Fibroblast of lung (primary cell): ENCODE measurements at places on chromosomes 13 and 19. TPM values are rescaled to one million over a fixed set of nuclear protein-coding genes. Genes with fewer than 3 reads are reported as not detected.

DNA sequence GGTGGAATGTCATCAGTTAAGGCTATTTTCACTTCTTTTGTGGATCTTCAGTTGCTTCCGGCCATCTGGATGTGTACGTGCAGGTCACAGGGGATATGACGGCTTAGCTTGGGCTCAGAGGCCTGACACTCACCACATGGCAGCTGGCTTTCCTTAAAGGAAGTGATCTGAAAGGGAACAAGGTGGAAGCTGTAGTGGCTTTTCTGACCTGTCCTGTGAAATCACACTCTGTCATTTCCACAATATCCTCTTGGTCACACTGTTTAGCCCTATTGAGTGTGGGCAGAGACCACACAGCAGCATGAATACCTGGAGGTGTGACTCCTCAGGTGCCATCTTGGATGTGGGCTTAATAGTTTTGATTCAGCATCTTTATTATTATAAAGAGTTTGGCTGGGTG is 4.5 kb upstream of the BAX start:
- peaks cover 2% of the 10 kb centered on the region for H3K4me1 ChIP-seq
- H3K36me3 ChIP-seq, result no peaks in the 10 kb centered on the region
- H3K4me3 ChIP-seq, result no peak overlapping the region
- no peak overlapping the region for H3K27ac ChIP-seq
- no peaks in the 10 kb centered on the region for H3K27me3 ChIP-seq

- H3K27me3 ChIP-seq, result no peaks in the 10 kb centered on the region
- H3K36me3 ChIP-seq, result peaks cover 12% of the 10 kb centered on the region
- H3K4me3 ChIP-seq, result no peak overlapping the region
- no peak overlapping the region for H3K27ac ChIP-seq
Observed at GRCh38 chr19:43726736-43727592, 11.1 kb downstream of the IRGC start.

DNA sequence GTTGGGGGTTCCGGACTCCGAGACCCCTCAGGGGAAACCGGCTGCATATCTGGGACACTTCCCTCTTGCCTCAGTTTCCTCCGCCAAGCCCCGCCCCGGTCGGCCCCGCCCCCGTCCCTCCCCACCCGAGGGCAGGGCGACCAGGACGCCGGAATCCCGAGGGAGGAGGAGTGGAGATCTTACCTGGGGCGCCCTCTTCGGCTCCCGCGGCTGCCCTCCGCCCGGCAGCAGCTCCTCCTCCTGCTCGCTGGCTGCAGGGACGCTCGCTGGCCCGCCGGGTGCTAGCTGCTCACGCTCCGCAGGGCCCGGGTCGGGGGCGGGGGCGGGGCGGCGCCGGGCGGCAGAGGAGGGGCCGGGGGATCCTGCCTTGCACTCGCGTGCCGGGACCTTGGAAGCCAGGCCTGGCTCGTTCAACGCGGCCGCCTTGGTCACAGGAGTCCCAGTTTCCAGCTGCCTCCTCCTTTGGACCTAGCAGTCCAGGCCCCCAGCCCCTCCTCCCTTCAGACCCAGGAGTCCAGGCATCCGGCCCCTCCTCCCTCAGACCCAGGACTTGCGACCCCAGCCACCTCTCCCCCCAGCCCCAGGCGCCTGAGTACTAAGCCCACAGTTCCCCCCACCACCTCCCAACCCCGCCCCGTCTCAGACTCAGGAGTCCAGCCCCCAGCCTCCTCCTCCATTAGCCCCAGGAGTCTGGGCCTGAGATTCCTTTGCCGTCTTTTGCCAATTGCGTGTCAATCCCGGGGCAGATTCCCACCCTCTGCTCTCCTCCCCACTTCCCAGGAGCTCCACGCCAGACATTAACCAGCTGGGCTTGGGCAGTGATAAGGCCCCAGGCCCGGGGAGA is at the start of gene NTF4:
NTF4 (minus strand) TSS at position 51 of the 844 bp plus-strand sequence. CDS start 2,821 bp downstream, outside the sequence.
- no peaks in the 10 kb centered on the region for H3K4me1 ChIP-seq
- no peak within 1 kb of the TSS for H3K4me3 ChIP-seq
- H3K27me3 ChIP-seq, result peaks cover 31% of the 10 kb centered on the region

- no peaks in the 10 kb centered on the region for H3K27me3 ChIP-seq
- H3K4me3 ChIP-seq, result no peak overlapping the region
- H3K27ac ChIP-seq, result no peak overlapping the region
- no peak for DNase-seq
- no peaks in the 10 kb centered on the region for H3K4me1 ChIP-seq
Observed at GRCh38 chr13:21894091-21894490, 223.2 kb downstream of the FGF9 start.

CC2D1A gene
- 5.1 and 10.6 TPM in 2 replicates for total RNA-seq

SYCN gene
- not detected in 2 replicates for total RNA-seq

RASAL3 gene
- under 0.01 TPM in 1 of 2 replicates, not detected in the other for total RNA-seq

DACT3 gene
- 4.1 and 5.6 TPM in 2 replicates for total RNA-seq

FAM83E gene
- 0.50 and 1.0 TPM in 2 replicates for total RNA-seq
